GOT3 (cell line): ENCODE measurements at places on chromosomes 4 and X.

GRCh38 chrX:103783196-103783595 lies 6.6 kb downstream of the PLP1 start:
- no peak for DNase-seq

DNA sequence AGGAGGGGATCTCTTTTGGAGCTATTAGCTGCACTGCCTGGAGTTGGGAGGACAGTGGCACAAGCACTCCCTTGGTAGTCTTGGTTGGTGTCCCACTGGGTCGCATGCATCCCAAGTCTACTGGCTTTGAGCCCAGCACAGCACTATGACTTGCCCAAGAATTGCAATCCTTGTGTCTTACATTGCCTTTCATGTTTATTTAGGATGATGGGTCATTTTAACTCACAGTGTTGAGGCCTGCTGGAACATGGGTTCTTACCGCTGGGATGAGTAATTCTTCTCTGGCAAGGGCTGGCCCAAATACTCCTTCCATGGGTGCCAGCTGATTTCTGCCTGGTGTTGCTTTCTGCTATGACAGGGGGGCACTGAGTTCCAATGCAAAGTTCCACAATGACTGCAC lies 185.5 kb downstream of the TEX13C start:
- DNase-seq = no peak

GRCh38 chr4:105146276-105147015 lies at the start of gene TET2:
TSS of gene TET2 (plus strand) at chr4:105146876. CDS start at chr4:105233943, 87,067 bp downstream.
- DNase-seq = peak; percentile 1

GRCh38 chr4:172838111-172838510 lies 330.5 kb upstream of the GALNT7 start:
- no peak for DNase-seq

DNA sequence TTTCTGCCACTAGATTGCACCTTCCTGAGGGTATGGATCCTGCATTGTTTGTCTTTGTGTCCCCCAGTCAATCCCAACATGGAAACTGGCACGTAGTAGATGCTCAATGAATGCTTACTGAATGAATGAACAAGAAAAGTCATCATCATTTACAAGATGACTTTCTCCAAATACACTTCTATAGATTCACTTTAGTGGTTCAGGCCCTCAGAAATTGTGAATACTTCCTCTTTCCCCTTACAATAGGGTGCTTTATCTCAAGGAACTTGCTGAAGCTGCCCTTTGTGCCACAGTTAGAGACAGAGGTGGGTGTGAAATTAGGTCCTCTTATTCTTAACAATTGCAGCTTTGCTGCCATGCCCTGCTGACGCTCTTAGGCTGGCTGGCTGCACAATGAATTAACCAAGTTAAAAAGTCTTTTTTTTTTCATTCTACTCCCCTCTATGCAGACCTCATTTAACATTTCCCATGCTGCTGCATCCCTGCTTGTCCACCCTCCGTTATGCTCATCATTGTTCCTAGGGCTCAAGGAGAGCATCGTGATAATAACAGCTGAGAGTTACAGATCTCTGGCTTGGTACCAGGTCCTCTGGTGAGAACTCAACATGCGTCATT lies 108.0 kb upstream of the ZNF518B start:
- DNase-seq = no peak

GRCh38 chr4:176054942-176055341 lies 10.7 kb upstream of the WDR17 start:
- no peak for DNase-seq
